Mesendoderm (in vitro differentiated cells): ENCODE measurements at places on chromosomes 16 and 17.
A peak's percentile ranks its signal among the peaks of the same experiment; 100 is the strongest.

GRCh38 chr17:77349976-77350830 lies 209.4 kb downstream of the SEC14L1 start:
- no peak for DNase-seq

DNA sequence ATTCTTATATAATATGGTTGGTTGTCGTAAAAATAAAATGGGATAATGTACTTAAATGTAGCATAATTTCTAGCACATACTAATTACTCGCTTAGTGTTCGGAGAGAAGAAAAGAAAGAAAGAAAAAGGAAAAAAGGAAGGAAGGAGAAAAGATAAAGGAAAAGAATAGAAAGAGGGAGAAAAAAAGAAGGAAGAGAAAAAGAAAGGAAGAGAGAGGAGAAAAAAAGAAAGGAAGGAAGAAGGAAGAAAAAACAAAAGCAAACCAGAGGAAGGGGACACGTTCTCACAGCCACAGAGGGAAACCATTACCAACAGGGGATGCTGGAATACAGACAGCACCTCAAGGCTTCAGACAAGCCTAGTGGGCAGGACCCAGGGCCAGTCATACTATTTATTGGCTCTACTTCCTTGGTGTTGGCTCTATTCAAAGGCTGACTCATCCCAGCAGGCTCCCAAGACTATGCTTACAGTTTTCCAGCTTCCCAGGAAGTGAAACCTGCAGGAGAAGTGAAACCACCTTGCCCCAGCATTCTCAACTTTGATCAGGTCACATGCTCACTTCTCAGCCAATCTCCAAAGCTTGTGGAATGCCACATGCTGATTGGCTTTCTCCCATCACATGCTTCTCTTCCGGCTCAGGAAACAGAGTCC lies 273.5 kb upstream of the IRX5 start:
- DNase-seq, result peak; percentile 70

DNA sequence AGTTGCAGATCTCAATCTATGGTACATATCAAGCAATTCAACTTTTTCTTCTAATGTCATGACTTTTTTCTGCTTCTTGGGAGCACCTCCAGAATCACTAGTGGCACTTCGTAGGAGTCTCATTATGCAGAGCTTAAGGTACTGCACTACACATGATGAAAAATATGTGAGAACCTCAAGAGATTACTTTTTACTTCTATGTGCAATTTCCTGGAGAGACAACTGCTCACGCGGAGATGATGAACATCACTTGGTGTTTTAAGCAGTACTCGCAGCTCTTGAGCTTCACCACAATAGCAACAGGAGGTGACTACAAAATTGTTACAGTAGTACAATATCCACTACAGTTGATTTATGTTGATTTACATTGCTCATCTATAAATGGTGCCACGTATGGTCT lies 79.7 kb downstream of the MRTFB start:
- no peak for DNase-seq

DNA sequence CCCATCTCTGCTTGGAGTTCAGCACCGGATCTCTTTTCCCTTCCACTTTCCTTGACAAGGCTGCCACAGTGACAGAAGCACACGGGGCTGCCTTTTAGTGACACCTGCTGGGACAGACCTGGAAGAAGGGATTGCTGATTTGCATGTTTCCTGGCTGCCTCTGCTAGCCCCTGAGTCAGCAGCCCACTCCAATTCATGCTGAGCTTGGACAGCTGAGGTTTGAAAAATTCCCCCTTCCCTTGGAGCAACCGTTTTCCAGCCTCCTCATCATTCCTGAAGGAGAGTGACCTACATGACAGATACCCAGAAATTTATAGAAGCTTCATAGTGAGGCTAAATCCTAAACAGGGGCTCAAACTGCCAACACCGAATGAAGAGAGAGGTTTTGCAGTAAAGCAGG lies 18.8 kb upstream of the RBL2 start:
- DNase-seq, result peak; percentile 83

DNA sequence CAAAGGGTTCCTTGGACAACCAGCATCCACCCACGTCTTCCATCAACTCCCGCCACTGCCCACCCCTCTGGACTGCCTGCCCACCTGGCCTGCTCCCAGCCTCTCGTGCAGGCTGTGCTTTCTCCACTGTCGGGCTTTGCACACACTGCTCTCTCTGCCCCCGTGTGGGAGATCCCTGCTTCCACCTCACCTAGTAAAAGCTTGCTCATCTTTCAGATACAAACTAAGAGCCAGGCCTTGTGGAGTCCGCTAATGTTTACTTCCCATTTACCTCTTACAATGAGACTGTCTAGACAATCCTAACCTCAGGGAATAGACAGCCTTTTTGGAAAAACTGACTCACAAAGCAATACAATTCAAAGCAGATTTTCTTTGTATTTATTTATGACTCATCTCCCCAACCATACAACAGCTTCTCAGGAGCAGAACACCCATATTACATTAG lies 67.6 kb downstream of the USP31 start:
- DNase-seq, result peak; percentile 5

GRCh38 chr17:7651665-7652387 lies 1.1 kb downstream of the ATP1B2 start:
- DNase-seq, result no peak

GRCh38 chr16:68229431-68230175 lies 6.3 kb downstream of the ESRP2 start:
- peak; percentile 65 for DNase-seq

GRCh38 chr17:78715876-78716275 lies 66.2 kb downstream of the CYTH1 start:
- no peak for DNase-seq

- DNase-seq, result no peak
Measured at GRCh38 chr17:77540975-77541374, 400.2 kb downstream of the SEC14L1 start.

GRCh38 chr17:41937970-41938954 lies 7.8 kb downstream of the ODAD4 start:
- DNase-seq, result no peak

- DNase-seq, result no peak
Measured at GRCh38 chr16:48605518-48606110, 4.4 kb downstream of the N4BP1 start.

- DNase-seq, result no peak
Measured at GRCh38 chr16:61987474-61988012, 48.7 kb downstream of the CDH8 start.

GRCh38 chr17:67477687-67478086 lies 100.6 kb downstream of the PITPNC1 start:
- no peak for DNase-seq

GRCh38 chr16:11966173-11966572 lies 1.2 kb downstream of the TNFRSF17 start:
- no peak for DNase-seq

DNA sequence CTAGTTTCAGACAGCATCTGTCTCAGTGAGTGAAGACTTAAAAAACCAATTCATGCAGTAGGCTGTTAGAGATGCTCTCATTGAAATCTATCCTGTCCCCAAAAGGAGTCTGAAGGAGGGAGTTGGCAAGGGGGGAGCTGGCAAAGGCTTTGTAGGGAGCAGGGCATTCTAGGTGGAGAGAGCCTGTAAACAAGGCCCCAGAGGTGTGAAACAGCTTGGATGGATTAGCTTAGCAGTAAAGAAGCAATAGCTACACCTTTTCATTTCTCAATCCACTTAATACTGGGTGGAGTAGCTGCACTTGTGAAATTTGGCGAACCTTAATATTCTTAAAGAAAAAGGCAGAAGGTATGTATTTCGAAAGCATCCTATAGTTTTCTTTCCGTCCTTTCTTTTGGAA lies 61.8 kb downstream of the KSR1 start:
- no peak for DNase-seq

DNA sequence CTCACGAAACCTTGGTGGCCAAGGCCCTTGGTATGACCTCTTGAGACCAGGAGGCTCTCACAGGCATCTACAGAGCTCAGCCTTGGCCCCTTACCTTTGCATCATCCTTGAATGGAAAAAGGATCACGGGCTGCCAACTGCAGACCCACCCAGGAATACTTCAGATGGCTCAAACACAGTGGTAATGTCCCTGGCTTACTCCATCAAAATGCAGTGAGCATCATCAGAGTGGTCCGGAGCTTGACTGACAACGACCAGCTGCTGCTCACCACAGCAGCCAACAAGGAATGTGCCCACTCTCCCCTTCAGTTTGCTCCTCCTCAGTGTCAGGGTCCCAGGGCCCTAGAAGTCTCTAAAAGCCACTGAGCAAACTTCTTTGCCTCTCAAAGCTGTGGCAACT lies 17.6 kb upstream of the MYH3 start:
- DNase-seq, result no peak

DNA sequence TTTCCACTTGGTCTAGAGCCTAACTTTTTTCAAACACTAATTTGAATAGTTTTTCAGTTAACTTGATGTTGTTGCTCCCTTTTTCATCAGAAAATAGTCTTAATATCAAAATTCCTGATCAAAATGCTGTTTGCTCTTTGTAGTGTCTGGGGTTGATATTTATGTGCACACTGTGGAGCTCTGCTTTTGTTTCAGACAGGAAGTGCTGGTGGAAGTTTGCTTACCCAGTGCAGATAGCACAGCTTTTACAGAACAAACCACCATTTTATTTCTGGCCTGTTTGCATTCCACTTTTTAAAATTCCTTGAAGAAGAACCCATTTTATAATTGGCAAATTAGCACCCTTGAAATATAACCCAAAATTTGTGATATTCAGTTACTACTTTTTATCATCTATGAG lies 125.4 kb downstream of the MRTFB start:
- DNase-seq, result no peak

DNA sequence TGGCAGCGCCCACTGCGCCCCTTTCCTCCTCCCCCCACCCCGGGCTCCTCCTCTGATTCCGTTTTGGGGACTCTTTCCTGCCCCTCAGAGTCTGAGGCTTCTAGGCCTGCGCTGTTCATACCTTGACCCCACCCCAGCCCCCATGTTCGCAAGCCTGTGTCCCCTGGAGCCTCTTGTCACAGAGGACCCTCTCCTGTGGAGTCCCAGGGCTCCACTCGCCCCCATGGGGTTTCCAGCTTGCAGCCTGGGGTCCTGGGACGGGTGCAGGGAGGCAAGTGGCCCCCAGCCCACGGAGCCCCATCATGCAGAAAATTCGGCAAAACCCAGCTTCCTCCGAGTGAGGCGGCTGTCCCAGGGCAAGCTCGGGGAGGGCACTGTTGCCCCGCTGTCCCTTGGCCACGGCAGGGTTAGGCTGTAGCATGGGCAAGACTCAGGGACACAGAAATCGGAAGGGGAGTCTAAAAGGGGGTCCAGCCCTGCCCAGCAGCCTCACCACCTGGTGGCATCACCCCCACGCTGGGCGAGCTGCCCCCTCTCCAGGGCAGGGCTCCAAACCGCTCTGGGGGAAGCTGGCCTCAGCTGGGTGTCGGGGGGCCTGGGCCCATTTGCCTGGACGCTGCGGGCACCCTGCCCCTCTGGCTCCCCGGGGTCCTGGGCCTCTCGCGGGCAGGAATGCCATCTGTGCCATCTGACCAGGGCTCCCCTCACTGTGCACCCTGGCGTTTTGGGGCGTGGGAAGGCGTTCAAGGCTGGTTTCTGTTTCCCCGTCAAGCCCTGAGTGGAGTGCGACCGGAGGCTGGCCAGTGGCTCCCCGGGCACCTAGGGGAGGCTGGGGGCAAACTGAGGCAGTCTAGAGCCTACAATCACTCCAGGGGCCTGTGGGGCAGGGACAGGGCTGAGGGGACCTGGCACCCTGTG lies 11.5 kb upstream of the BAHCC1 start:
- DNase-seq, result no peak

GRCh38 chr16:48555597-48556242 lies 54.3 kb downstream of the N4BP1 start:
- no peak for DNase-seq

GRCh38 chr16:8869212-8869987 lies 594 bp upstream of the CARHSP1 start:
- peak; percentile 67 for DNase-seq

DNA sequence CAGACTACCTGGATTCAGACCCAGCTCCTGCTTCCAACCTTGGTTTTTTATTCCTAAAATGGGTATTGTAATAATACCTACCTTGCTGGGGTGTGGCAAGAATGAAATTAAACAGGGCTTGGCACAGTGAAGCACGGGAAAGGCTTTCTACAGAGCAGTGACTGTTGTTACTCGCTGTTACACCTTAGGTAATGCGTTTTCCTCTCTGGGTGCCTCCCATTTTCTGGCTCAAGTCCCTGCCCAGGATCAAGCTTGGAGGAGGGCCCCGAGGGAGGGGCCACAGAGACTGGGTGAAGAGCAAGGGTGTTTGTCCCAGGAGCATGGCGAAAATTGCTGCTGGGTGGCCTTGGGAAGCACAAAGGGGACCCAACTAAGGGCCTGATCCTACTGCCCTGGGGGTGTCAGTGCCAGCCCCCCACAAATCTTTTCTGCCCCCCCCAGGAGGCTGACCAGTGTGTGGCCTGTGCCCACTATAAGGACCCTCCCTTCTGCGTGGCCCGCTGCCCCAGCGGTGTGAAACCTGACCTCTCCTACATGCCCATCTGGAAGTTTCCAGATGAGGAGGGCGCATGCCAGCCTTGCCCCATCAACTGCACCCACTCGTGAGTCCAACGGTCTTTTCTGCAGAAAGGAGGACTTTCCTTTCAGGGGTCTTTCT lies 13.3 kb downstream of the MIEN1 start:
- no peak for DNase-seq

DNA sequence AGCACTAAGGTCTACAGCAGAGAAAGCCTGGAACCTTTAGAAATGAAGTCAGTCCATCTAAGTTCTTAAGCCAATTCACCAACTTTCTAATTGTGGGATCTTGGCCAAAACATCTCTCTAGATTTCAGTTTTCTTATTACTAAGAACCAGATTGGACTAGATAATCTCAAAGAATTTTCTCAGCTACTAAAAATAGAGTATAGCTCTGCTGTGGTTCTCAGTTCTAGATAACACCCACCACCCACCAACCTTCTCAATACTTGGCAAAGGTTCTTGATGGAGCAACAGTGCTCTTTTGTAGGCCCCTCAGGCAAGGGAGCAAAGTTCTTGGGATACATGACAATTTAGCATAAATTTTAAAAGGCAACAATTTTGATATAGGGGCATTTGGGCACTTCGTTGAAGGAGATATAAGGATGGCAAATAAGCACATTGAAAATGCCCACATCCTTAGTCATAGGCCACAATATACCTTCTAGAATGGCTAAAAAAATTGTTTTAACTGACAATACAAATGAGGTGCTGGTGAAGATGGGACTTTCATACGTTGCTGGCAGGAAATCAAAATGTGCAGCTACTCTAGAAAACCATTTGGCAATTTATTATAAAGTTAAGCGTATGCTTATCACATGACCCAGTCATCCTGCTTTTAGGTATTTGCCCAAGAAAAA lies 74.4 kb upstream of the TMEM132E start:
- no peak for DNase-seq

GRCh38 chr16:89969741-89970410 lies 21.3 kb downstream of the DEF8 start:
- no peak for DNase-seq
